ENCODE measurements at places on chromosomes 16 and 17. TPM values are rescaled to one million over a fixed set of nuclear protein-coding genes. Genes with fewer than 3 reads are reported as not detected.

DNA sequence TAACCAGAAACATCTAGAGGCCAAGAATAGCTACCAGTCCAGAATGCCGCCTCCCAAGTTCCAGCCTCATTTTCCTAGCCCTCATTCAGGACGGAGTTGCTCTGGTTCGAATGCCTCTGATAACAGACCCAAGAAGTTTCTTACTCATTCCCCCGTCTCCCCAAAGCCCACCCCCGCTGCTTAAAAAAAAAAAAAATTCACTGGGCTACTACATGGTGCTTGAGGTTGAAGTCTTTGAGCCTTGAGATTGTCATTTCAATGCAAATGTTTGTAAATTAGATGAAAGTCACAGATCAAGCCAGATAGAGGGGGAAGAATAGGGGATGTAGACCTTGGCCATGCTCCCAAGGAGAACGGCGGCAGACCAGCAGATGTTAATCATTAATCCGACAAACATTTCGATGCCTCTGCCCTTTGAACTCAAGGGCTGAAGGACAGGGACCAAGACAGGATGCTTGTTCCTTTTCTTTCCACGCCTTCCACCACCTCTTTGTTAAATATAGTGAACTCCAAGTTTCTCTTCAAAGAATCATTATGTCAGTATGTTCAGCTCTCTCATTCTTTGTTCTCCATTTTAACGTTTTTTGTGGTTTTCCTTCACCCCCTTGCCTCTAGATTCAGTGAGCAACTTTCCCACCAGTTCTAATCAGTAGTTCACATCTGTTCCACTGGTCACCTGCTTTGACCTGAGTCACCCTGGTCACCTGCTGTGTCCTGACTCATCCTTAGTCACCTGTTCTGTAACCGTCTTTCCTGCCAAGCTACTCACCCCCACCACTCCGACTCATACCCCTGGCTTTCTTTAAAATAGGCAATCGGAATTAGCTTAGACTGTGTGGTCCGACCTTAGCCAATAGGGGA is 190.3 kb downstream of the CPPED1 start:
- DNase-seq: no peak

DNA sequence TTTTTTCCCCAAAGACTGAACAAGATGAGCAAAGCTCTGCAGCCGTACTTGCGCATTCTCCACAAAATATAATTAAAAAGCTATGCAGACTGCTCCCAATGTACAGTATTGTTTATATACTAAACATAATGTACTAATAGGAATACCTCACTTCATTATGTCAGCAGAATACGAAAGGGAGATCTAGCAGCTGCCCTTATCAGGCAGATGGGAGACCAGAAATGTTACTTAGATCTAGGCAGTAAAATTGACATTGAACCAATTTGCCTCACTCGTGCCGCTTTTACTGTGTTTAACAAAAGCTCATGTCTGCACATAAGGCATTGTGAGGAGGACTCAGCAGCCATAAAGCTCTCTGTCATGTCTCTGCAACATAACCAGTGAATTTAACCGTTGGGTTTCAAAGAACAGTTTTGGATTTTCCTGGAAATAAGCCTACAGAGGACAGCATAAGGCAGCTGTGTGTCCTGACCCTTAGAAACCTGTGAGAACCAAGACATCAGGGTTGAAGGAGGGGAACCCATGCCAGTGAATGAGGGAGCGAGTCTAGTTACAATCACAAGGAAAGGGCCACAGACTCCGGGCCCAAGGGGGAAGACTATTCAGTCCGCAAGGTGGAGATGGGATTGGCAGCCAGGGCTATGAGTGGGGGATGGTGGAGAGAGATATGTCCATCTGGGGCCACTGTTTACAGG is 71.4 kb downstream of the GNAO1 start:
- DNase-seq: no peak

GRCh38 chr17:78904371-78904770 is 1.4 kb upstream of the CEP295NL start:
- DNase-seq: no peak

DNA sequence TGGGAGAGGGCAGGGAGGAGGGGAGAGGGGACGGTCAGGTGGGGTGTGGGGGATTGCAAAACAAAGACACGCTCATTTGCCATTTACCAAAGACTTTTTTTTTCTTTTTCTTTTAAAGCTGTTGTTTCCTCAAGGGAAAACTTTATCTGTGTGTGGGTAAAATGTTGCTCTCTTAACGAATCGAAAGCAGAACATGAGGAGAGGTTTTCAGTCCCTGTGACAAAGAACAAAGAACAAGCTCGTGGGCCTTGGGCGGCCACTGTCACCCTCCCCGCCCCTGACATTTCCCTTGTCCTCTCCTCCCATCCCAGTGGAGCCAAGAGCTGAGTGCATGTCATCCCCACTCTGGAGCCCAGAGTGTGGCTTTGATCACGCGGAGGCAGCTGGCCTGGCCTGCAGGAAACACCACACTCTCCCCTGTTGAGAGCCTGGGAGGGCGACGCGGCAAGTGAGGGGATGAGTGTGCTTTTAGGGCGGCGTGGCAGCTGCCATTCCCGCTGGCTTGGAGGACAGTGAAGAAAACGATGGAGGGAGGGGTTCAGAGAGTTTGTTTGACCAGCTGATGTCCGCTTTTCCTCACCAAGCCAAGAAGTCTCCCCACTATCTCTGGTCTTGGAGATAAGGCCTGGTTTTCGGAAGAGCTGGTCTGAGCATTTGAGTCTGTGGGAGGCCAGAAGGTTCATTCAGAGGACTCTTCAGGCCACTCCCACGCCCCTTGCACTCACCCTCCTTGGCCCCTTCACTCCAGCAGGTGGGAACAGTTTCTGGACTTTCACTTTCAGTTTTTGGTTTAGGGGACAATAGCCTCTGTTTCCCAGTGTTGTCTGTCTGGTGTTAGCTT is 11.4 kb downstream of the CCR7 start:
- DNase-seq: peak; percentile 40

- peak; percentile 60 for DNase-seq
Observed at GRCh38 chr17:4249452-4250029, 14.2 kb downstream of the ANKFY1 start.

GRCh38 chr17:20120836-20121235 is 111.7 kb downstream of the SPECC1 start:
- DNase-seq: no peak

RAB37 gene
- 0.26 TPM for total RNA-seq

- peak; percentile 70 for DNase-seq
Observed at GRCh38 chr17:35236821-35237220, 6.1 kb upstream of the SLFN5 start.

GPR142 gene
- total RNA-seq: not detected

DNA sequence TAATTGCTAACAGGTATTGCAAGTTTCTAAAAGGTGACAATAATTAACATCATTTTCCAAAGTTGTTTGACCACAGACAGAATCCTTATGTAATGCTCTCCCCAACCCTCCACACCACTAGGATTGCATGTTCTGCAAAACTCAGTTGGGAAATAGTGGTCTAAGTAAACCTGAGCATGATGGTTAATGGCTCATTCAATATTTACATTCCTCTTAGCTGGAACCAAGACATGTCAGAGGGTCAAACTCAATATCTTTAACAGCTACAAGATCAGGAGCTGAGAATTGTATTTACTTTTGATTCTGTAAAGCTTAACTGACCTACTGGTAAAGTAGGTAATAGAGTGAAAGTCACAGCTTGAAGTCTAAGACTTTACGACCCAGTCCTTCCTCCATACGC is 10.2 kb downstream of the MFSD6L start:
- no peak for DNase-seq

- DNase-seq: peak; percentile 75
Observed at GRCh38 chr17:78329263-78330059, 30.4 kb downstream of the SOCS3 start.

DNA sequence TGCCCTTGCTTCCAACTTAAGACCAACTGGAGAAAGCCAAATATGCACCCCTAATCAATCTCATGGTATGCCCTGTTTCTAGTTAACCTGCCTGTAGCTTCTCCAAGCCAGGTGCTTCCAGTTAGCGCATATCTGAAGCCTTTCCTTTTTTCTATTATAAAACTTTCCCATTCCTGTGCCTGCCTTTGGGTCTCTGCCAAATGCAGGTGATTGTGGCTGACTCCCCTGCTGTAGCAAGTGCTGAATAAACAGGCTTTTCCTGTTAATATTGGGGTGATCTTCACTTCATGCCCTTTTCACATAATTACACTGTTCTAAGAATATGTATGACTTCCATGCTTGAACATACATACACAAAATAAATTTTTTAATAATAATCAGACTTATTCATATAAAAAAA is 207.4 kb downstream of the TANC2 start:
- no peak for DNase-seq

DNA sequence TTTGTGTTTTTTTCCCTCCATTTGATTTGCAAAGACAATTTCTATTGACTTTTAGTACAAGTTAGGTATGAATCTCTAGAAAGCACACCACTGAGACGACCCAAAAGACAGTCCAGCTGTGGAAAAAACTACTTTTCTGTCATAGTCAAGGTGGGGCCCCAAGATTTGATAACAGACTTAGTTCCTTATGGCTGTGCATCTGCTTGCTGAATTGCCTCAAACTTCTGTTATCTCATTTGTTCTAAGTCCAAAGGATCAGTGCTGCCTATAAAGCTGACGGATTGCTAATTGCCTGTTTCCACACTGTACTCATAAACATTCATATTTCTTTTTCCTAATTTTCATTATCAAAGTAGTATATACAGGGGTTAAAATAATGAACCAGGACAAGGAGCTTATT is 180.8 kb downstream of the SPECC1 start:
- DNase-seq: no peak

- DNase-seq: no peak
Observed at GRCh38 chr17:74055508-74056160, 147.8 kb upstream of the RPL38 start.

DNA sequence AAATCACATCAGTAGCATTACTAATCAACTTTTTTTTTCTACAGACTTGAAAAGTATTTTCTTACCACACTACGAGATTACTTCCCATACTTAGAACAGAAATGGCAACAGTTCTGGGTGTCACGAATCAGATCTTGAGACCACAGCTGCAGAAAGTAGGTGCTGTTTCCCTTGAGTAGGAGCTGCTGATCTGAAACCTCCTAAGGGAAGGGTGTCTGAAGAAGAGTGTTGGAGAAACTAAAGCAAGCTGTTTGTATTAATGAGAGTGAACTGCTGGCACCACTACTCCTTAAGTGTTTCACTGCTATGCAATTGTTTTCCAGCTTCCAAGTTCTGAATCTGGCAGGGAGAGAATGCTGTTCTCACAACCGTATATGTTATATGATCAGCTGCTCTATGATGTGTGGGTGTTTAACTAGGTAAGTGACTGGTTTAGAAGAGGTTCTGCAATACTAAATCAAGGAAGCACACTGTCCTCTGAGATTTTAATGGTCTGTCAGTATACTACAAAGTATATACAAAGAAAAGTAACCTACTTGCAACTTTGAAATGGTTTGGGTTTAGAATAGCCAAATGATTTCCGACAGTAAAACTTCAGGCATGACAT is 3.3 kb downstream of the ZNF652 start:
- no peak for DNase-seq

DNA sequence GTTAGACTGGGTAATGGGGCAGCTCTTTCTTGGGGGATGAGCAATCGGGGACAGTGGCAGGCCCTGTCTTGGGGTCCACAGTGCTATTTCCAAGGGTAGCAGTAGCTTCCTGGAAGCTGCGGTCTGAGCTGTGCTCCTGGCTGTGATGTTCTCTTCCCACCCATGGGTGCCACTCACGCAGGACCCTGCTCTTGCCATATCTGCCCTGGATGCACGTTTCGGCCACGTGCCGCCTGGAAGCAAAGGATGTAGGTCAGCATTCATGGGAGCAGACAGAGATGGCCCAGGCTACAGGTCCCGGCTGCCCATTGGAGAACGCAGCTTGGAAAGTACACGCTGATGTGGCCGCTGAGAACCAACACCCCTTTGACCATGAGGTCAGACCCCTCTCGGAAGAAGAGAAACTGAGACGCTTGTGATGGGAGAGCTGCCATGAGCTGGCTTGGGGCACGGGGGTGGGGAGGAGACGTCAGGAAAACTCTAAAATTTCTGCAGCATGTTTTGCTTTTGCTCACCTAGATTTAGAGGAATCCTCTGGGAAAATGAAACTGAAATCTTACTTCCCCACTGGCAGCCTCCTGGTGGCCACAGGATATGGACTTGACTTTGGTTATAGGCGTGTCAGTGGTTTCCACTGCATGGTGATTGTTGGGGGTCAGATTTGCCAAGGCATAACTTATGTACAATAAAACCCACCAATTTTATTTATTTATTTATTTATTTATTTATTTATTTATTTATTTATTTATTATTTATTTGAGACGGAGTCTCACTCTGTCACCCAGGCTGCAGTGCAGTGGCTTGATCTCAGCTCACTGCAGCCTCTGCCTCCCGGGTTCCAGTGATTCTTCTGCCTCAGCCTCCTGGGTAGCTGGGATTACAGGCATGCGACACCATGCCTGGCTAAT is 36.2 kb upstream of the IRF8 start:
- no peak for DNase-seq

TBC1D3 gene
- not detected for total RNA-seq

TSPAN10 gene
- total RNA-seq: 3.0 TPM

GRCh38 chr16:50613964-50614474 is 65.8 kb downstream of the NKD1 start:
- peak; percentile 27 for DNase-seq

GRCh38 chr17:60744355-60744966 is 66.8 kb downstream of the BCAS3 start:
- peak; percentile 25 for DNase-seq

DNA sequence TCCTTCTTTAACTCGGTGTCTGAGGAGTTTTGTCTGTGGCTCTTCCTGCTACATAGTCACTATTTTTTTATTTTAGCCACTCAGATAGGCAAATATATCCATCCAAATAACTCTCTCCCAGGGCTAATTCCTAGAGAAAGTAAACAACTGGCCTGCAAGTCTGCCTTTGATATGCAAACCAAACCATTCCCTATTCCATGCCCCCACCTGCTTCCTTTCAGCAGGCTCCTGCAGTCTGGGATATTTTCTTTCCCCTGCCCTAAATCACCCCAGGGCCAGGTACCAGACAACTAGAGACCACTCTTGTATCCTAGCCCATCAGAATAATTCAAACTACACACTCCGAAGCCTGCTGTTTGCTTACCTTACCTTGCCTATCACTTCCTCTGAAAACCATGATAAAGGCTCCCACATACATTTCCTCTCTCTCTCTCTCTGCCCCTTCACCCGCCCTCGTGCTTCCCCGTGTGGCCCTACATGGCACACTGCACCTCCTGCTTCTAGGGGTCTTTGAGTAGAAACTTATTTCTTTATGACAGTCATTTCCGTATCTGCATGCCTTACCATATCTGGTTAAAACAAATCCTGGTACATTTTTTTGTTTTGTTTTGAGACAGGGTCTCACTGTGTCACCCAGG is 8.3 kb downstream of the CD300H start:
- no peak for DNase-seq

- no peak for DNase-seq
Observed at GRCh38 chr16:2026461-2027023, at the start of gene NHERF2. TSS of gene NHERF2 (plus strand) at chr16:2026902. CDS start at chr16:2027006, 104 bp downstream.

- DNase-seq: no peak
Observed at GRCh38 chr16:87550495-87550961, 51.8 kb upstream of the JPH3 start.
